Smooth muscle cell of trachea (primary cell): ENCODE measurements at places on chromosomes 11 and 22. TPM values are rescaled to one million over a fixed set of nuclear protein-coding genes. Genes with fewer than 3 reads are reported as not detected.

SMTNL1 gene
- total RNA-seq = not detected in 2 replicates

MS4A2 gene
- not detected in 2 replicates for total RNA-seq

SLC1A2 gene
- total RNA-seq = 3.3 and 9.3 TPM in 2 replicates

FGF19 gene
- not detected in 2 replicates for total RNA-seq

KCNQ1 gene
- total RNA-seq = under 0.01 and 0.66 TPM in 2 replicates

HEPN1 gene
- total RNA-seq = not detected in 2 replicates

MISFA gene
- total RNA-seq = 0.50 and 0.58 TPM in 2 replicates

CASP4 gene
- total RNA-seq = 116 and 179 TPM in 2 replicates

NUP50 gene
- total RNA-seq = 38.0 and 41.2 TPM in 2 replicates

KCNA4 gene
- total RNA-seq = not detected in 2 replicates

OR2AT4 gene
- not detected in 2 replicates for total RNA-seq

PANX2 gene
- total RNA-seq = 0.17 and 0.29 TPM in 2 replicates
